ENCODE measurements at places on chromosomes 5 and 9.

DNA sequence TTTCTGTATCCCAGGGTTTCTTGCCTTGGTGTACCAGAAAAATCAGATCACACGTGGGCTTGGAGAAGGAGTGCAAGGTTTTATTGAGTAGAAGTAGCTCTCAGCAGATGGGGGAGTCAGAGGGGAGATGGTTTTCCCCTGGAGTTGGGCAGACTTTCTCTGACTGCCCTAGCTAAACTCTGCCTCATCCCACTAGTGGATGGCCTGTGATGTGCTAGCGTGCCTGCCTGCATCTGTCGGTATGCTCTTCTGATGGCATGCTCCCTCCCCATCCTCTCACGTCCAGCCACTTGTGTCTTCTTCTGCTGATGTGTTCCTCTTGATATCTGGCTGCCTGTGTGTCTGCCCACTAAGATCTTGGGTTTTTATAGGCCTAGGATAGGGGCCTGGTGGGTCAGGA lies 616.1 kb upstream of the RGMB start:
- DNase-seq = no peak

DNA sequence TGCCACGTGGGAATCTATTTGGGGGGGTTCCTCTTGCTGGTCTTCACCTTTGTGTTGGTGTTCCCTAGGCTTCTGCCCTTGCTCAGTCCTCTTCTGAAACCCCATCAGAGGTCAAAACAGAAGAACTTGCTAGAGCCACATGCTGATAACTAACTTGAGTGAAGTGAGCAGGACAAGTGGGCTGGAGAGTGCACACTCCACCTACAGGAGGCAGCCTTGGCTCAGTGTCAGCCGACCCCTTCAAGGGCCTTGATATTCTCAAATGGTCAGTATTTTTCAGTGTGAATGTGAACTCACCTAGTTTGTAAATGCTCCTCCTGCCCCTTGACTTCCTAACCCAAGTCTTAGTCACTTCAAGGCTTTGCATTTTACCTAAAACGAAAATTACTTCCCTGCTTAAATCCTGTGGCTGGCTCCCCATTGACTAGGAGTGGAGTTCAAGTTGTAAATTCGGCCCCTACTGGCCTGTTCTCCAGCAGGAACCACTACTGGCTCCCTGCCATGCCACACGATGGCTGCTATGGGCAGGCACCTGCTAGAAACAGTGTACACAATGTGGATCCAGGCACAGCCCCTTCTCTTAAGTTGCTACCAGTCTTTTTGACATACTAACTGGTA lies 3.6 kb upstream of the SLC1A3 start:
- no peak for DNase-seq

GRCh38 chr5:169216866-169217265 lies 84.1 kb downstream of the SLIT3 start:
- no peak for DNase-seq

DNA sequence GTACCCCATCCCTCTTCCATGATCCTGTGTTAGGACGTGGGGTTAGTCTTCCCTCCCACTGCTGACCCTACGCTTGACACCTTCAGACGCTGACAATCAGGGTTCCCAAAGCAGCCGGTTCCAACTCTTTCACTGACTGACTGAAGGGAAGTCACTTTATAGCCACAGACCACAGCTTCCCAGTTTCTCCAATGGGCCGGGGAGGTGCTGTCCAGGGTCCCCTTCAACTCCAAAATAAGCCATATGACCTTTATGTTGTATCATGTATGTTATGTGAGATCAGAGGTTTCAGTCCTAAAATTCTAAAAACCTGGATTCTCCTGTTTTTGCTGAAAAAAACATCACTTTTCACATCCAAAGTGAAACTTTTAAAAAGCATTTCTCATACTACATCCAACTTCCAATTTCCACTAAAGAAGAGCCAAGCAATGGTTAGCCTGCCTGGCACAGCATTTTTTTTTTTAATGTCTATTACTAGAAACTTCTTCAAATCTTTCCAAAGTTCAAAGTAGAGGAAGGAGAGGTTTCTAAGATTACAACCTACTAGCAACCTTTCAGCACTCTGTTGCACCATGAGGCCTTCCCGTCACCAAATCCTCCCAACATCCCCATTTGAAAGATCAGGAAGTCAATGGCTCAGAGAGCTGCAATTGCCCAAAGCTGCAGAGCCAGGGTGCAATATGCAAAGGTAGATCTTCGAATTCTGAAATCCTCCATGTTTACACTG lies 5.2 kb downstream of the EPB41L4B start:
- no peak for DNase-seq

DNA sequence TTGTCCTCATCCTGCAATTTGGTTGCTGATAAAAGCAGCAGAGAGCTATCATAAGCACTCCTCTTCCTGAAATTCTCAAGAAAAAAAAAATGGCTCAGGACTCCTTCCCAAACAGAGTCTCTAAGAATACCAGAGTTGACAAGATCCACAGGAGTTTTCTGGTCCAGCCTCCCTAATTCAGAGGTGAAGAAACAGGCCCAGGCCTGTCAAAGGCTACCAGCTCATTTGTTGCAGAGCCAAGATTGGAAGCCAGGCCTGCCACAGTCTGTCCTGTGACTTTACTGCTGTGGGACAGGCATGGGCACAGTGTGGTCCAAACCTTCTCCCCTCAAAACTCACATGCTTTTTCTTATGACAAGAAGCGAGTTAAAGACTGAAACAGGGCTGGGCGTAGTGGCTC lies 41.5 kb downstream of the NIPSNAP3B start:
- DNase-seq = no peak

- DNase-seq = no peak
Observed at GRCh38 chr9:19137282-19137681, 10.0 kb upstream of the PLIN2 start.

GRCh38 chr5:83513081-83513480 lies 41.5 kb downstream of the VCAN start:
- DNase-seq = no peak

GRCh38 chr5:123091298-123092222 lies 2.5 kb downstream of the PRDM6 start:
- peak; percentile 32 for DNase-seq

GRCh38 chr9:130962418-130963316 lies 23.6 kb upstream of the FIBCD1 start:
- DNase-seq = peak; percentile 44

GRCh38 chr9:131997779-131998178 lies 81.9 kb downstream of the MED27 start:
- DNase-seq = peak; percentile 85

- peak; percentile 26 for DNase-seq
Observed at GRCh38 chr5:38806775-38807258, 39.0 kb upstream of the OSMR start.

DNA sequence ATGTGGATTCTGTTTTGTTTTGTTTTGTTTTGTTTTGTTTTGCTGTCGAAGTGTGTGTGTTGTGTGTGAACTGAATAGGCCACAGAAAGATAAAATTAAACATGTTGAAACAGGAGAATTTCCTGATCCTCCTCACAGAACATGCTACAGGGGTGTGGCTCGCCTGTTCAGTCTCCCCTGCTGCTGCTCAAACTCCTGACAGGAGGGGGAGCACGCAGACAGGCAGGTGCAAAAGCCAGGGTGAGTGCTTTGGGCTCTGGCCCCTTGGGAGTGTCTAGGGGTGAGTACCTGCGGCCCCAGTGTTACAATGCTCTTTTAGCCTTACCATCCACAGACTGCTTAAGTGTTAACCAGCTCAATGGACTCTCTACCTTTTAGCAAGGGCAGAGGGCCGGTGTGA lies 473.5 kb downstream of the MAT2B start:
- peak; percentile 7 for DNase-seq

- no peak for DNase-seq
Observed at GRCh38 chr5:125813221-125813974, 609.8 kb upstream of the GRAMD2B start.

- no peak for DNase-seq
Observed at GRCh38 chr5:14501353-14502293, 80.0 kb upstream of the OTULINL start.

DNA sequence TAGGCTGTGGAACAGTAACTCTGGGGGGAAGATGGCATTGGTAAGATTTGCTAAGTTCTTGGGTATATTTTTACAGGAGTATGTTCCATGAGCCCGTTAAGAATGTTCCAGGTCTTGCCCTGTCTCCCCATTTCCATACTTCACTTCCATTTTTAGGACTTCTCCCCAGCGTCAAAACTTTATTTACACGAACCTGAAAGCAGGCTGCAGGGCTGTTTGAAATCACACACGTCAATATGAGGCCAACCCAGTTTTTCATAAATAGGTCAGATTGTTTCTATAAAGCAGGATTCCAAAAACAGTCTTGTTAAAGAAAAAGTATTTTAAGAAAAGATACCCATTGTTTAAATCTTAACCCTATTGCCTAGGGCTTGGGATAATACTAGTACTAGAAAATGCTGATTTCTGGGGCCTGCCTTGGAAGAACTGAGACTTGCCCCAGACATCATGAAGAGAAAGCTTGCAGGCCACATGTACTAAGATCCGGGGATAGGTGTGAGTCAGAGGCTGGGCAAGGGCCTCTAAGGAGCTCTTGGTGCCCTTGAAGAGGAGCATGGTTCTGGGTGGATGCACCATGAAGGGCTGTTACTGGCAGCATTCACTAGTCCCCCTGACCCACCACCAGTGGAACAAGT lies 24.2 kb downstream of the TRIO start:
- no peak for DNase-seq

DNA sequence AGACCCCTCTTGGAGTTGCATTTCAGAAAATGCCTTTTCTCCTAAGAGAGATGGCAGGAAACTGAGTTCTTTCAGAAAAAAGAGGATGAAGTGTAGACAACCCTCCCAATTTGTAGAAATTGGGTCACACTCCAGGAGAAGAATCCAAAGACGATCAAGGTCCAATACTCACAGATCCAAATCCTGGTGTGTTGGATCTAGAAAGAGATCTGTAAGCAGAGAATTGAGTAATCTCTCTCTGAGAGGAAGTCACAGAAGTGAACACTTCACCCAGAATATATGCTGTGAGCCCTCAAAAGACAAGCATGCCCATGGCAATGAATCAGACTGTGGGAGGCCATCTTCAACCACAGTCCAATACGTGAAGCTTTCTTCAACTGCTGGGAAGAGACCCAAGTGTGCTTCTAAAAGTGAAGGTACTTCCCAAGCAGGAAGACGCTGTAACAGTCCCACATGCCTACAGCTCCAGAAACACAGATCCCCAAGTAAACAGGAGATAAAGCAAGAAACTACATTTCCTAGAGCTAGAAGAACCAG lies 182.7 kb downstream of the SMC2 start:
- no peak for DNase-seq

DNA sequence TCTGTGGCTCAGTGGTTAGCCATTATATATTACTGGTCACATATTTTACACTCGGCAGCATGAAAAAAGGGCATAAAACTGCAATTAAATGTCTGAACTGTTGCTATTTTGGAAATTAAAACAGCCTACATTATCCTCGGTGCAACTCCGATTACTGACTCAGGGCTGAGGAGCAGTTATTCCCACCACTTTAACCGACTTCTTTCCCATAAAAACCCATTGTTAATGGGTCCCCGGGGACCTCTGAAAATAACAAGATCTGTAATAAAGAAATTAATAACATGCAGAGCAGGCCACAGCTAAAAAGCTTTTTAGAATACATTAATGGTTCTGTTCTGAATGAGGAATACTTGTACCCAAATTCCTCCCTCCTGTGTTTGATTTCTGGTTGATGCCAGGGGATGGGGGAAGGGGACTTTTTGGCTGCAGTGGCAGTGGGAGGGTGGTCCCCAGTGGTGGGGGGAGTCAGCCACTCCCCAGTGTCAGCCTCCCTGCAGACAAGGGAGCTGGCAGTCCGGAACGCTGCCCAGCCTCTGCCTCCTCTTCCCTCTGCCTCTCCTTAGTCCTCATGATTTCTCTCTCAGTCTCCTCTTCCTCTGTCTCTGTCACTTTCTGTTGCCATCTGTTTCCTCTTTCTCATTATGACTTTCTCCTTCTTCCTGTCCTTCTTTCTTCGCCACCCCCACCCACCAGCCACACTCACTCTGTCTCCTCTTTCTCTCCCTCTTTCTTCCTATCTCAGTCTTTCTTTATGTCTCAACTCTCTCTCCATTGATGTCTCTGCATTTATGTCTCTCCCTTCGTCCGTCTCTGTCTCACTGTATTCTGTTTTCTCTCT lies 59.0 kb upstream of the ZBTB43 start:
- no peak for DNase-seq

DNA sequence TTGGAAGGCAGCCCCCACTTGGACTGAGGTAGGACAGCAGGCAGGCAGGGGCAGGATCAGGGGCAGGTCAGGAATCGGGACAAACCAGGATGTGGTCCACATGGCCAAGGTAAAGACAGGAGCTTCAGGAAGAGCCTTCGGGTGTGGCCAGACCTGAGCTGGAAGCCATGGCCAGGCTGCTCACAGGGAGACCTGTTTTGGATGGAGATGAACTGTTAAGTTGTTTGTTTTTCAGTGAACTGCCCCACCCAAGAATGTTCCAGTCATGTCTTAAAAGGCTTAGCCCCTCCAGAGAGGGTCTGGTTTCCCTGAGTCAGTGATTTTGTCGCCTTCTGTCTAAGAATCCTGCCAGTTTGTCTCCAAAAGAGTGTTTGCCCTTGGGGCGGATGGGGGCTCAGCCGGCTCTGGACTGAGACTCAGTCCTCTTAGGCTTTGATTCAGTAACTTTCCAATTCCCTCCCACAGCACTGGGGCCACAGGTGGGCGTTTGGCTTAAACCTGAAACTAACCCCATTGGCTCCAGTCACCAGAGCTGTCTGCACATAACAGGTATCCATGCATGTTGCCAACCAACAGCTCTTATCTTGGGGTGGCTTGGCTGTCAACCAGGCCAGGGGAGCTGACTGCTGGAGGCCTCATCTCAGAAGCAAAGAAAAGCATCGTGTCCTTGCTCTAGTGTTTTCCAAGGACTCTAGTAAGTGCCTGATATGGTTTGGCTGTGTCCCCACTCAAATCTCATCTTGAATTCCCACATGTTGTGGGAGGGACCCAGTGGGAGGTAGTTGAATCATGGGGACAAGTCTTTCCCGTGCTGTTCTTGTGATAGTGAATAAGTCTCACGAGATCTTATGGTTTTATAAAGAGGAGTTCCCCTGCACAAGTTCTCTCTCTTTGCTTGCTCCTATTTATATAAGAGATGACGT lies 11.3 kb upstream of the ANKH start:
- DNase-seq = no peak

DNA sequence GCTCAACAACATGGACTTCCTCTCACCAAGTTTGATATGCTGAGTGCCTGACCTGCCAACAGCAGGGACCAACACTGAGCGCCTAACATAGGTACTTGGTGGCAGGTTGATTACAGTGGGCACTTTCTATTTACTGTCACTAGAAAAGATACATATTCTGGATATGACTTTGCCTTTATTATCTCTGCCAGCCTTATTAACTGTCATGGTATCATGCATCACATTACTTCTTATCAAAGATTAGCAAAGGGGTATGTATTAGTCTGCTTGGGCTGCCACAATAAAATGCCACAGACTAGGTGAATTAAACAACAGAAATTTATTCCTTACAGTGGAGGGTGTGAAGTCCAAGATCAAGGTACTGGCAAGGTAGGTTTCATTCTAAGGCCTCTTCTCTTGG lies 14.3 kb upstream of the C1QTNF2 start:
- no peak for DNase-seq

- DNase-seq = peak; percentile 59
Observed at GRCh38 chr5:146766013-146766412, 112.5 kb downstream of the PPP2R2B start.

DNA sequence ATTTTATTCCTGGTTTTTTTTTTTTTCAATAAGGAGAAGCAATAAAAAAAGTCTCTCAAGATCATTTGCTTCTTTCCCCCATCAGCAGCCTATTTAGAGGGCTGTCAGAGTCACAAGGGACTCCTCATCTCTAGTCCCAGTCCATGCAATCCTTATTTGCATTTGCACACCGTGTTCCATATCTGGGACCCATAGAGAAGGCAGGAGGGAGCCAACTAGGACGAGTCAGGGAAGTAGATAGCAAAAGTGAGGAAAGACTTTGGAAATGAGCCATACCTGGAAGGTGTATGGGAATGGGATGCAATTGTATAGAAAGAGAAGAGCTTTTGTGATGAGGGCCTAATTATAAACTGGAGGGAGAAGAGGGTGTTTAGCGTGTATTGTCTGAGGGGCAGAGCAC lies 160.0 kb downstream of the PIK3R1 start:
- no peak for DNase-seq
